Right ventricle myocardium inferior (tissue), 1 donor: ENCODE measurements at places on chromosomes 4 and X.

- no peak for DNase-seq
Observed at GRCh38 chr4:34046580-34046979, 2197.7 kb downstream of the ARAP2 start.

- no peak for DNase-seq
Observed at GRCh38 chrX:37332987-37333658, 16.0 kb upstream of the PRRG1 start.

DNA sequence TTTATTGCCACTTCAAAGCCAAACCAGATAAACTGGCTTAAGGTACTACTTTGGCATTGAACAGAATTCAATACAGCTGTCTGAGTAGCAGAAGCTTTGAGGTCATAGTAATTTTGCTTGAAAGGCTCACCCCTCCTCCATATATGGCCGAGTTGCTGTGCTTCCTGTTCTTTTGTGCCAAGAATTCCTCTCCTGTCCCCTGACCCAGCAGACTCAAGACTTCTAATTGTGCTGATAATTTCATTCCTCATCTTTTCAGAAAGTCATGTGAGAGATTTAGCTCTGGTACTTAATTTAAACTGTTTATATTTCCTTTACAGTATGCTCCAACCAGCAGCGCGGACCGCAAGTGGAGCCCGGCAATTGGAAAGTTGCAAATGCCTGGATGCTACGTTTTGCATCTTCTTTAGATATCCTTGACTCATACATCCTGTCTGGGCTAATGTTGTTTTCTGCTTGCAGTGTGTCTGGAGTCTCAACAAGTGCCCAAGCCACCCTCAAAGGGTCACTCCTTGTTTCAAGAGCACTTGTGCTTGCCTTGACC, 373.4 kb downstream of the PDGFC start:
- no peak for DNase-seq

GRCh38 chr4:13527981-13528820, 16.1 kb downstream of the NKX3-2 start:
- no peak for DNase-seq

DNA sequence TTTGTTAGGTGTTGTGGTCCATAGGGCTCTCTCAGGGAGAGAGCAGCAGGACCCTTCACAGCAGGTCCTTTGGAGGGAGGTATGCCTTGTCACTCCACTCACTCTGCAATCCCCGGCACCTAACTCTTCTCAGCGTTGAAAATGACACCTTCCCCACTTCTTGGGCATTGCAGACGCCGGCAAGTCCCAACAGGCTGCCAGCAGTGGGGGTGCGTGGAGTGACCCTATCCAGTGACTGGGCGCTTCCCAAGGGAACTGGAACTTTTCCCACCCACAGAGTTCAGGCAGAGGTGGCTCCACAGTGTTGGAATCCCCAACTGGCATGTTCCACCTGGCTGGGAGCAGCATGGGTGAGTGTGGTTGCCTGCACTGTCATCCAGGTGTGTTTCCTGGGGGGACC, 705.1 kb upstream of the FRG1 start:
- no peak for DNase-seq

DNA sequence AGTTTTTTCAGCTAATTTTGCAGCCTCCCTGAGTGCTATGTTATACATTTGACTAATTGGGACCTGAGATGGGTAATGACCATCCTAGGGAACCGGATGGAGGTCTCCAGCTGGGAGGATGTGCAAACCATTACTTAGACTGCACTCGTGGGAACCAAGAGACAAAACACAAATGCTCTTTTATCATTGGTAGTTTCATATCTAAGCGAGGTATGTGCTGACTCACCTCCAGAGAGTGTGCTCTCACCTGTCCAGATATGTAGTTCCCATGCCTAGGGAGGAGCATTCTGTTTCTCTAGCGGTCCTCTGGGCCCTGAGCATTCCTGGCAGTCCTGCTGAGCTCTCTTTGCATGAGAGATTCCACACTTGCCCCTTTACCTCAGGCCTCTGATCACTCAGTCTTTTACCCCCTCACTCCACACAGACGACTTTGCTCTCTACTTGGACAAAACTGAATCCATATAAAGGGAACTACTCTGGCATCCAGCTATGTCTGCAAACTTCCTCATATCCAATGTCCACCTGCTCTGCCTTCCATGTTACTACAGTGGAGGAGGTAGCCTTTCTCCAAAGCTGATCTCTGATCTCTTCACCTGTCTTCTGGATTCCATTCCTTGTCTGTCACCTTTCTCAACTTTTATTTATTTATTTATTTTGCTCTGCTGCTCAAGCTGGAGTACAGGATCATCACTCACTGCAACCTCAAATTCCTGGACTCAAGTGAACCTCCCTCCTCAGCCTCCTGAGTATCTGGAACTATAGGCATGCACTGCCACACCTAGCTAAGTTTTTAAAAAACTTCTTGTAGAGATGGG, 88.4 kb downstream of the LRP2BP start:
- no peak for DNase-seq

GRCh38 chr4:4990857-4991540, 28.3 kb downstream of the CYTL1 start:
- peak; percentile 89 for DNase-seq

- no peak for DNase-seq
Observed at GRCh38 chr4:182261651-182262223, 18.5 kb downstream of the TENM3 start.

GRCh38 chr4:163548481-163549243, 54.2 kb downstream of the TMA16 start:
- DNase-seq = no peak

DNA sequence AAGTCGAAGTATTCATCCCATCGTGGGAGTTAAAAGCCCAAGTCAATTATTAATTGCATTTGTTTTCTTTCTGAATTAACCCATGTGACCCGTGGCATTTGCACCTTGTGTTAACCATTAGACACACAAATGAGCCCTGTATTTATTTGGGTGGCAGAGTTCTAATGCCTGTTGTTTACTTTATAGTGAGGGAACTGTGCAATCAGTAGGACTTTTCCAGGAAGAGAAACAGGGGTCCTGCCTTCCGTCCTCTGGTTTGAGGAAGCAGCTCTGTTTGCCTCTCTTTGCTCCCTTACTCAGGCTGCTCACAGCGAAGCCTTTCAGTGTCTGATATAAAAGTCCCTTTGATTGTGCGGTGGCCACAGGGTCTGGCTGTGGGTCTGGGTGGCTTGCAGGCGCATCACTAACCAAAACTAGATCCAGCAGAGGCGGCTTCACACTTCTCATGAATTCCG, 263.6 kb downstream of the PTTG2 start:
- DNase-seq = no peak

- DNase-seq = no peak
Observed at GRCh38 chr4:180860089-180860720, 1383.0 kb upstream of the TENM3 start.

DNA sequence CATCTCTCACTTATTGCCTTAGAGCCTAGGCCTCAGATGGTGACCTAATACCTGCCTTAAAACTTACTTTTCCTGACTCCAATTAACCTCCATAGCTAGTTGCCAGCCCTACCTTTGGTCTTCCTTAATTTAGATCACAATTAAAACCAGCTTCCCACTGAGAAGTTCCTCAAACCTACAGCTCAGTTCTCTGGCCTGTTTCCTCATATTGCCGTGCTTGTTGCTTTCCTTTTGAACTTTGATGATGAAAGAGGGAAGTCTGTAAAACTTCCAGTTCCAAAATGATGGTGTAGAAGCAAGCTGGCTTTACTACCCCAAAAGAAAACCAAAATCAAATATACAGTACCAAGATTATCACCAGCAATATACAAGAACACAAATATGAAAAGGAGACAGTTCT, 28.9 kb upstream of the CAMK2D start:
- DNase-seq = no peak

DNA sequence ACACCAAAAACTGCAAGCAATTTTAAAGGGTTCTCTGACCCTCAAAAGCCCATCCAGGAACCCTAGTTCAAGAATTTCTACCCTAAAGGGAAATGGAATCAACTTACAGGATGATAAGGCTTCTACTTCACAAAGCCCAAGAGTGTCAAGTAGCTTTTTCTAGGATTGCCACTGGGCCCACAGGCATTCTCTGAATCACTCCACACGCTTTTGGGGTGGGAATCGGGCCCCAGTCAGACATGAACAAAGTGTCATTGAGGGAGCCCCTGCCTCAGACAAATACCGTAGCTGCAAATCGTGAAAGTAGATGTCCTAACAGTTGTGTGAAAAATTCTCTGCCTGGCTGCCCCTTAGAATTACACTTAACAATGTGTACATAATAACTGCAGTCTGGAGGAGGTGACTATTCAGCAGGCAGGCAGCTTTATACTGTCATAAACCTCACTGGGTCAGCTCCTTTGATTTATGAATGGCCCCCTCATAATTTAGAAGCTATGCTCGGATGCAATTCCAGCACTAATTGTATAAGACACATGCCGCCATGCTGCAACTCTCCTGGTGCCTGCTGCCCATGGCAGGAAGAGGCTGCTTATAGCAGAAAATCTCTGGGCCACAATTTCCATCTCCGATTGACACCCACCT, 36.7 kb downstream of the CHRDL1 start:
- no peak for DNase-seq

DNA sequence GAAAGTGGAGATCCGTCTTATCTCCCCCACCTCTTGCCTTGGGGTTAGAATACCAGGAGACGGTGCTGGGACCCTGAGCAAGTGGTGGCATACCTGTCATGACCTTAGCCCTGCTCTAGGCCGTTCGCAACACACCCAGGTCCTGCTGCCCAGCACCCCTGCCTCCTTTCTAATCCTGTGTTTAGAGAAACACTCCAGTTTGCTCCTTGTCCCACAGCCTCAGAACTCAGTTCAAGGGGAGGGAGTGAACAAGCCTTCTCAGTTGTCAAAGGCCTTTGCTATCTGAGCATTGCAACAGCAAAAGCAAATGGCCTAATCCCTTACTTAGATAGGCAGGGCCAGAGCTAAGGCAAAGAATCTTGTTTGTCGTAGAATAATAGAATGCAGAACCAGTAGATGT, 67.9 kb downstream of the CHRNA9 start:
- no peak for DNase-seq

GRCh38 chr4:26028793-26029567, 115.0 kb downstream of the SMIM20 start:
- peak; percentile 90 for DNase-seq

DNA sequence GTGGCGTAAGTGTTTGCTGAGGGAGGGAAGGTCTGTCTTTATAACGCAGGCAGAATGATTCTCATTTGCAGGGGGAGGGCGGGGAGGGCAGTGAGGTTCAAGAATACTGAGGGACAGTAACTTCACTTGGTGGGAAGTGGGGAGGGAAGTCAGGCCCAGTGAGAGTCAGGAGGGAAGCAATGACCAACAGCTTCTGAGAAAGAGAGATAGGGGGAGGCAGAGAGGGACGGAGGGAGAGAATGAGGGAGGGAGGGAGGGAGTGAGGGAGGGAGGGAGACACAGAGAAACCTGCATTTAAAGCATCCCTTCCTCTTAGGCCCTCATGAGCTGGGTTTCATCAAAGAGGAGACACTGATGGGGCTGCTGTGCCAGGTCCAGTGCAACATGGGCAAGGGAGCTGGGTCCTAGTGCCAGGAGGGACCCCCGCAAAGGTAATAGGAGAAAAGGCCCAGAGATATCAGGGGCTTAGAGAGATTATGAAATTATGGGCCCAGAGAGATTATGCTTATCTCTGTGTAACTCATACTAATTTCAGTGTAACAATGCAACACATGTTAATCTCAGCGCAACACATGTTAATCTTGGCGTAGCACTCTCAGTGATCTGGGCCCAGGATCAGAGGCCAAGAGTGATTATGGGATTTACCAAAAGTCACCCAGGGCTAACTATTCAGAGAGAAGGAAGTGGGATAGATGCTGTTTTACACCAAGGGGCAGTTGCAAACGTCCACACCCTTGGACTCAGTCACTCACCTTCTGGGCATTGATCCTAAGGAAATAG, 112.1 kb downstream of the DRD5 start:
- no peak for DNase-seq

- DNase-seq = no peak
Observed at GRCh38 chr4:15779306-15779705, 1.2 kb downstream of the CD38 start.

DNA sequence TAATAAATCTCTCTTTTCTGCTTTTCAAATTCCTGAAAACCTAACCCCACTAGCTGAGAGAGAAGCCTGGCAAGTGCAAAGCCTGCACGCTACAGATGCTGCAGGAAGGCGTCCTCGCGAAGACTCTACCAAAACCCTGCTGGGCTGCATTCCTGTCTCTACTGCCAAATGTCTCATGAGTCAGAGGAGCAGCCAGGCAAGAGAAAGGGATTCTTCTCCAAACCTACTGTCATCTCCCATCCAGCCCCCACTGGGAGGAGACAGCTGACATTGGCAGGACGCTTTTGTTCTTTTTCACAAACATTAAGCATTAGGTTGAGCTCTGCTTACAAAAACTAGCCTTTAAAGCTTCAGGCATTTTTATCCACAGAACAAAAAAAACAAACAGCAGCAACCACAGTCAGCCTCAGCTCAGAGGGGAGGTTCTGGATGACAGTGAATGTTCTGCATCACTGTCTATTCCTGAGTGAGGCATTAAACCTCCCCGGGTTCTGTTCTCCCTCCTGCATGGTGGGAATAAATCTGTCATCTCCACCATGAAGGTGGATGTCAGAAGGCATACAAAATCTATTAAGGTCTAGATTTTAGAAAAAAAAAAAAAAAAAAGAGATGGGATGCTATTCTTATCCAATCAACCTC, 18.0 kb downstream of the CRMP1 start:
- DNase-seq = no peak
